Muscle of back (tissue), 13 donors: ENCODE measurements at places on chromosomes 5 and 9. TPM values are rescaled to one million over a fixed set of nuclear protein-coding genes. Genes with fewer than 3 reads are reported as not detected.

Gene FOXD4L5
- polyA plus RNA-seq, result 0.50 TPM

Gene ZNF366
- 3.6 TPM for polyA plus RNA-seq

Gene RGS7BP
- polyA plus RNA-seq, result 5.2 TPM

Gene EDIL3
- polyA plus RNA-seq, result 17.8 TPM

Gene ERMP1
- 6.6 TPM for polyA plus RNA-seq

Gene PCSK5
- polyA plus RNA-seq, result 16.1 TPM

Gene SHLD3
- polyA plus RNA-seq, result 3.4 TPM

Gene POU4F3
- polyA plus RNA-seq, result not detected

Gene NXNL2
- 0.23 TPM for polyA plus RNA-seq

Gene GAPT
- polyA plus RNA-seq, result 0.58 TPM

Gene KIAA1191
- 60.4 TPM for polyA plus RNA-seq

Gene CTXN3
- polyA plus RNA-seq, result not detected

Gene PHF2
- polyA plus RNA-seq, result 36.9 TPM

Gene PCDHA1
- not detected for polyA plus RNA-seq

Gene CYSRT1
- polyA plus RNA-seq, result 2.5 TPM

Gene TLX3
- polyA plus RNA-seq, result not detected

Gene SARDH
- polyA plus RNA-seq, result 7.1 TPM
